ENCODE measurements at places on chromosomes 11 and 22.

DNA sequence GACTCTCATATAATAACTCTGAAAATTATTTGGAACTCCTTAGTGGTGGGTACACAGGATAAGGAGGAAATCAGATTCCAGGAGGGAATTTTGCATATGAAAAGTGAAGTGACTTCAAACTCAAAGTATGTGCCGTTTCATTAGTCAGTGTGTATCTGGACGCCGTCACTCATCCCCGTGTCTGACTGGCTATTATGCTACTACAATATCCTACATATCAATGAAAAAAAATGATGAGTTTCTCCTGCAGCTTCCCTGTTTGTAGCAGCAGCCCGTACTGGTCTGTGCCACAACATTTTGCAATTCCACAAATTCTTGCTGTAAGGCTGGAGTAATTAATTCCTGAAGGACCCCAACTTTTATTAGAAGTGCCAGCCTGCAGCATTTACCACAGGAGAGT lies 16.5 kb downstream of the WT1 start:
- no peak for DNase-seq

GRCh38 chr11:134014511-134014910 lies 54.4 kb upstream of the JAM3 start:
- no peak for DNase-seq

- DNase-seq: no peak
Observed at GRCh38 chr11:100941033-100941432, 188.6 kb downstream of the PGR start.

DNA sequence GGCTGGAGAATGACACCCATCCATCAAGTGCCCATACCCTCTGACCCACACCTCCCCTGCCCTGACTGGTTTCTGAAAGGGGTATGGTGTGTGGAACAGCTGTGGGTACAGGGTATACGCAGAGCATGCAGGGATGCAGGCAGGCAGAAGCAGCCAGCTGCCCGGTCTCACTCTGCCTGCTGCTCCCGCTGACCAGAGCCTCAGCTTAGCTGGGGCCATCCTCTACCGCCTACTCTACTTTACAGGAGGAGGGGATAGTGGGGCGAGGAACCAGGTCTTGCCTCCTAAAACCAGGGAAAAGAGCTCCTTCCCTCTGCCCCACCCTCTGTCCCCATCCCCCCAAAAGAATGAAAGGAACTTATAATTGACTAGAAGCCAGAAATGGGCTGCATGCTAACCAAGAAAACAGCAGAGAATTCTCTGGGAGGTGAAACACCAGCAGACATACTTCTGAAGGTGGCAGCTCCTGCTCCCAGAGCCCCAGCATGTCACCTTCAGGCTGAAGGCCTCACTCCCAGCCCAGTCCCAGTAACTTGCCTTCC lies 13.0 kb upstream of the CHRM4 start:
- DNase-seq: no peak

- no peak for DNase-seq
Observed at GRCh38 chr11:20117291-20117690, 43.0 kb downstream of the DBX1 start.

GRCh38 chr22:47369431-47370015 lies 607.1 kb downstream of the TBC1D22A start:
- DNase-seq: no peak

GRCh38 chr11:111531687-111532364 lies 8.7 kb upstream of the LAYN start:
- DNase-seq: no peak

GRCh38 chr11:130145975-130146776 lies 13.4 kb upstream of the ST14 start:
- DNase-seq: no peak

DNA sequence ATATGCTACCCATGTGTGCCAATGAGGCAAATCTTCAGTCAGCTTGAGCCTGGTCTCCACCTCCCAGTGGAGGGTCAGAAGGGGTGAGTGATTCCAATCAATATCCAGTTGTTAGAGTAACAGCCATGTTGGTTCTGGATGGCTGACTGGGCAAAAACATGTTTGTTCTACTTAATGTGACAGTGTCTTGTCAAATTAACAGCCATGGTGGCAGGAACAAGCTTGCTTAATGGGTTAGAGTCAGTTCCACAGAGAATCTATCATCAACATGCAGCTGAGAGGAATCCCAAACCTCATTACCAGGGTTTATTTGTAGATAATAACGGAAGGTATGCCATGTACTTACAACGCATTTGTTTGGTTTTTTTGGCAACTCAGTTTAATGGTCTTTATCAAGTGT lies 133.2 kb downstream of the SLC17A6 start:
- no peak for DNase-seq
